OCI-LY7 (cell line): ENCODE measurements at places on chromosomes 7 and 10.

GRCh38 chr10:15069230-15069629 is 19.3 kb downstream of the ACBD7 start:
- DNase-seq, result no peak

GRCh38 chr7:51665045-51665780 is 348.6 kb upstream of the COBL start:
- DNase-seq, result no peak

GRCh38 chr7:142445019-142445686 is 187.3 kb upstream of the PRSS58 start:
- peak; percentile 11 for DNase-seq

GRCh38 chr10:30510184-30510931 is 76.4 kb downstream of the MAP3K8 start:
- no peak for DNase-seq

- DNase-seq, result no peak
Measured at GRCh38 chr10:121448766-121449421, 149.3 kb downstream of the FGFR2 start.

DNA sequence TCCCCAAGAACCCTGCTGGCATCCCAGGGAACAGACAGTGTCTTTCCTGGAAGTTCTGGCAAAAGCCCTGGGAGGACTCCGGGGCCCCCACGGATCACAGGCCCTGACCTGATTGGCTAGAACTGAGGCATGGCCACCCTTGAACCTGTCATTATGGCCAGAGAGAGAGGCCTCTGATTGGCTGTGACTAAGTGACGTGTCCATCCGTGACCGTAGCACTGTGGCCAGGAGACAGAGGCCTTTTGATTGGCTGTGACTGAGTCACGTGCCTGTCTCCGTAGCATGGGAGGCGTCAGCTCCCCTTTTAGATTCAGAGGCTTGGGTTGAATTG is 163.8 kb downstream of the RGS10 start:
- no peak for DNase-seq

- DNase-seq, result no peak
Measured at GRCh38 chr10:76553263-76554032, 1084.2 kb downstream of the KCNMA1 start.

DNA sequence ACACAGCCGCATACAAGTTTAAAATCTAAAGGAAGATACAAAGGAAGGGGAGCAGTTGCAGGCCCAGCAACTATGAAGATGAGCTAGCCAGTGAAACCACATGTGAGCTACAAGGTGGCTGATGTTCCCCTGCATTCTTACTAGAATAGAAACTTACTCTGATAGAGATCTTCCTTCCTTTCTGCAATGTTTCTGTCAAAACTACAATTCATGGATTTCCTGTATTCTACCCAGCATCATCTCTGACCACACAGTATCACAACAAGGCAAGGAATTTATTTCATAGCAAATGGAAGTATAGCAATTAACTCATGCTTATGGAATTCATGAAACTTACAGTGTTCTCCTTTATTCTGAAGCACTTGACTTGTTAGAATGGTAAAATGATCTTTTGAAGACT is 68.7 kb upstream of the AASS start:
- no peak for DNase-seq

GRCh38 chr7:94562525-94562924 is 52.9 kb downstream of the CASD1 start:
- DNase-seq, result no peak

DNA sequence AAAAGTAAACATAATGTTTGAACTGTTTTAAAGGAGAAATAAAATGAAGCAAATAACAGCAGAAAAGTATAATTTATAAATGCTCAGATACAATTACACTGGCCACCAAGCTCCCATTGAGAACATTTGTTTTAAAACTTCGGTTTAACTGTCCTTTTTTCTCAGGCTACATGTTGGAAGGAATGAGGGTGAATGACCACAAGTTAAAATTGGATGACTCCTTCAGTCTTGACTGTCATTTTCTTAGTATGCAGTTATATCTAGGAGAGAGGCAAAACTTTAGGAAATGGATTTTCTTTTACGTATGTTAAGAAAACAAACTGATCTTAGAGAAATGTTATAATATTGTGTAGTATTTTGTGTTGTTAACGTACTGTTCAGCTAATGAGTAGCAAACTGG is 5.0 kb downstream of the TRIM24 start:
- DNase-seq, result no peak

- DNase-seq, result no peak
Measured at GRCh38 chr10:71276873-71277272, 42.2 kb upstream of the SLC29A3 start.

DNA sequence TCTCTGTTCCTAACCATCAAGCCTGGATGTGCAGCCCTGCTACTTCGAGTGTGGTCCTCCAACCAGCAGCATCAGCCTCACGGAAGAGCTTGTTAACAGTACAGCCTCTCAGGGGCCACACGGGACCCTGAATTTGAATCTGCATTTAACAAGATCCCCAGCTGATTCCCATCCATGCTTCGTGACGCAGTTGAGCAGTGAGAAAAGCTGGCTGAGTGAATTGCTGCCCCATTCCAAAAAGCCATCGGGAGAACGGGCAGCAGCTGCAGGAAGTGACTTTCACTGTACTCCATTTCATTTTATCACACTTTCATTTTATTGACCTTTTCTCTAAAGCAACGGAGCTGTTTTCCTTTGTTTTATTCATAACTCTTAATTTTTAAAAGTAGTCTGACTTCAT is 22.5 kb downstream of the FAM171A1 start:
- no peak for DNase-seq

GRCh38 chr7:7416031-7416858 is 119.4 kb downstream of the COL28A1 start:
- DNase-seq, result no peak

GRCh38 chr10:3272300-3272699 is 99.7 kb upstream of the PITRM1 start:
- no peak for DNase-seq

DNA sequence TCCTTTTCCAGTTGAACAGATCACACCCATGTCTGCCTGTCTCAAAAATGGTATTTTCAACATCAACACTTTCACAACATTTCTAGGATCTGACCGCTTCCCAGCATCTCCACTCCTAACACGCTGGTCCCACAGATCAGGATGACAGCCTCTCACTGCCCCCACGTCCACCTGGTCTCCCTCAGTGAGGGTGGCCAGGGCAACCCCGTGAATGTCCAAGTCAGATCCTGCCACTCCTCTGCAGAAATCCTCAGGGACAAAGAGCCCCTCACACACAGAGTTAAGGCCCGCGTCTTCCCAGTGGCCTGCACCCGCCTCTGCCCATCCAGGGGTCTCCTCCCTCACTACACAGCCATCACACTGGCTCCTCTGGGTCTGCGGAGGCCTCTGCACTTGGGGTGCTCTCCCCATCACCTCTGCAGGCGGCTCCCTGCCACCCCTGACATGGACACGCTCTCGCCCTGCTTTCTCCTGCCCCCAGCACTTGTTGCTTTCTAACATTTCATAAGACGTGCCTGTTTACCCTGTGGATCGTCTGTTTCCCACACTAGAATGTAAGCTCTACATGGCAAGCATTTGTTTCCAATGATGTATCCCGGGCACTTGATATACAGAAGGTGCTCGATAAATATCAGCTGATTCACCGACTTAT is 20.0 kb downstream of the GNA12 start:
- no peak for DNase-seq

DNA sequence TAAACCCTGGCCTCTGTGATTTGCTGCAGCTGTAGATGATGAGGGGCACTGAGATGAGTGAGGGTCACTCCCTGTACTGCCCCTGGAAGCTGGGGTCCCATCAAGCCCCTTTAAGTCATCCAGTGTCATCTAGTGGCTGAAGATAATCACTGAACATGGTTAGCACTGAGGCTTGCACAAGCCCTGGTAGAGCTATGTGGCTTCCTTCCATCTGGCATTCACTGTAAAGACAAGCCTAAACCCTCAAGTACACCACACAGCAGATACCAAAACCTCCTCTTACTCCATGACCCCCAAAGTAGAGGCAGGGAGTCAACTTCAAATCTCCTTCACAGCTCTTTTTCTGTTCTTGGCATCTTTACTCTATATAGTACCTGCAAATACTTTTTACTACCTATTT is 72.7 kb upstream of the MRLN start:
- DNase-seq, result no peak

DNA sequence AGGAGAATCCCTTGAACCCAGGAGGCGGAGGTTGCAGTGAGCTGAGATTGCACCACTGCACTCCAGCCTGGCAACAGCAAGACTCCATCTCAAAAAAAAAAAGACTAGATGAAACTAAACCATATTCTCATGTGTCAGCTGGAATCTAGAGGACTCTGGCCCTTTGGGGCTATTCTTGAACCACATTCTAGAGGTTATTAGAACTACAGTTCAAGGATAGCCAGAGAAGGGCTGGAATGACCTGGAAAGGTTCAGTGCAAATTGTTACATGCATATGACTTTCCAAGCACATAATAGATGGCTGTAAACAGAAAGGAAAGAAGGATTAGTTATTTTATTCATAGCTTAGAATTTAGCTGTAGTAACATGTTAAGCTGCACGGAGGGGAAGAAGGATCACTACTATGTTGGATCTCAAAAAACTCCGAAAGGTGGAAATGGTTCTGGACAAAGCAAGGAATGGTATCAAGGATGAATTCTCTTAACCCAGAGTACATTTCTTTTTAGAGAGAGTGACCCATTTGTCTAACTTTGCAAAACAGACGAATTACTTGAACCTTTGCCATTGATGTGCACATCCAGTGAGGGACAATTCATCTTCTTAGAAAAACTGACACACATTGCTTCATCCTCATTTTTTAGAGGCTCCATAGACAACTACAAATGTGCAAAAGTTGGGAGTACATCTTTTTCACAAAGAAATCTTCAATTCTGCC is 124.0 kb upstream of the SAMD8 start:
- DNase-seq, result no peak

DNA sequence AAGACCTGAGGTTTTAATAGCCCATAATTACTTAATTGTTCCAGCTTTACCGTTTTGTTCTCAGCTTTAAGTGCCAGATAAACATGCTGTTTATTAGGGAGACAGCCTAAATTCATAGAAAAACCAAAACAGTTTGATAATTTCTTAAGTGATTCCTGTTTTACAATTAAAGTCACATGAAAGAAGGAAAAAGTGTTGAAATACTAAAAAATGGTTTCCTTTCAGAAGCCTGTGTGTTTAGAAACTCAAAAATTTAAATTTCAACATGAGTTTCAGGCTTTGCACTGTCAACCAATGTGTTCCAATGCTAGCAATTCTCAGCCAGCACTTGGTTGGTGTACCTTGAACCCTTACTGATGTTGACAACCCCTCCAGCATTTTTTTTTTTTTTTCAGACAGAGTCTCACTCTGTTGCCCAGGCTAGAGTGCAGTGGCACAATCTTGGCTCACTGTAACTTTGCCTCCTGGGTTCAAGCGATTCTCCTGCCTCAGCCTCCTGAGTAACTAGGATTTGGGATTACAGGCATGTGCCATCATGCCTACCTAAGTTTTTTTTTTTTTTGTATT is 135.3 kb downstream of the ICA1 start:
- DNase-seq, result no peak

DNA sequence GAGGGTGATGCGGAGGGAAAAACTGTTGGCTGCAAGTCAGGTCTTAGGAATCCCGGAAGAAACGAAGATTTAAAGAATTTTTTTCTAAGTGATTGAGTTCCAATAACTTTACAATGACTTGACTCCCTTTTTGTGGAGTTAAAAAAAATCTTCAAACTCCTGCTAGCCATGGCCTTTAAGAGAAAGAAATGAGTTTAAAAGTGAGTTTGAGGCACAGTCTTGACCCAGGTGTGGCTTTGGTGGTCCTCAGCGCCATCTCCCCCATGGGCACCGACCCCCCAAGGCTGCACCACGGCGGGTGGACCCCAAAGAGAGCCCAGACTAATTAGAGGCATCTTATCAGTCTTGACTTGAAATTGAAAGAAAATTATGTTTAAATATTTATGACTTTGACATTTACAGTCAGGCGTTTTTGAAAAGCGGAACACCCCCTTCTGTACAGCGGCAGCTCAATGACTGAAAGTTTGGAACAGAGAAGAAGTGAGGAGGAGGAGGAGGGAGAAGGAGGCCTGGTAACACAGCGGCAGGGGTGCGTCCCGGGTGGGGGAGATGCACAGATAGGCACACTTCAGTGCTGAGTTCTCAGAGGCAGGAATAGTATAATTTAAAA is 349.6 kb downstream of the DNAJB6 start:
- DNase-seq, result no peak

GRCh38 chr10:31210190-31210589 is 108.8 kb upstream of the ZEB1 start:
- no peak for DNase-seq
